Nasal cavity respiratory epithelium epithelial cell of viscerocranial mucosa (primary cell): ENCODE measurements at places on chromosomes 5 and 9. TPM values are rescaled to one million over a fixed set of nuclear protein-coding genes. Genes with fewer than 3 reads are reported as not detected.

The ORM2 gene
- total RNA-seq: not detected in 2 replicates

The NME5 gene
- total RNA-seq: under 0.01 and 1.9 TPM in 2 replicates

The ASS1 gene
- total RNA-seq: 276 and 460 TPM in 2 replicates

The OSMR gene
- 84.1 and 161 TPM in 2 replicates for total RNA-seq

The RNF183 gene
- total RNA-seq: 0.50 TPM in 1 of 2 replicates, not detected in the other

The TPRN gene
- total RNA-seq: 3.6 and 4.8 TPM in 2 replicates

The GPR150 gene
- under 0.01 and 0.21 TPM in 2 replicates for total RNA-seq

The CDH6 gene
- total RNA-seq: under 0.01 and 0.14 TPM in 2 replicates

The TEK gene
- under 0.01 TPM in 2 replicates for total RNA-seq

The PAEP gene
- not detected in 2 replicates for total RNA-seq

The MOCS2 gene
- total RNA-seq: 17.8 and 29.4 TPM in 2 replicates

The SHISAL2B gene
- not detected in 2 replicates for total RNA-seq

The SPATA31D4 gene
- total RNA-seq: not detected in 2 replicates

The CSF1R gene
- total RNA-seq: under 0.01 and 0.50 TPM in 2 replicates

The CRB2 gene
- under 0.01 TPM in 1 of 2 replicates, not detected in the other for total RNA-seq

The UGT3A1 gene
- not detected in 2 replicates for total RNA-seq

The PRR16 gene
- total RNA-seq: 0.34 and 0.36 TPM in 2 replicates

The OLFML2A gene
- total RNA-seq: 3.1 and 128 TPM in 2 replicates

The NXNL2 gene
- total RNA-seq: under 0.01 and 0.07 TPM in 2 replicates

The ZNF782 gene
- total RNA-seq: 2.4 and 4.4 TPM in 2 replicates

The RANBP3L gene
- not detected in 2 replicates for total RNA-seq

The PCDHGA3 gene
- total RNA-seq: under 0.01 and 0.36 TPM in 2 replicates

The TYRP1 gene
- total RNA-seq: not detected in 2 replicates

The CDX1 gene
- not detected in 2 replicates for total RNA-seq

The HMGXB3 gene
- 33.5 and 67.8 TPM in 2 replicates for total RNA-seq

The CCDC180 gene
- total RNA-seq: under 0.01 TPM in 2 replicates

The JAKMIP2 gene
- not detected in 2 replicates for total RNA-seq

The ENTREP1 gene
- 0.68 and 1.4 TPM in 2 replicates for total RNA-seq

The ACTL7A gene
- total RNA-seq: not detected in 2 replicates

The TGFBI gene
- 201 and 721 TPM in 2 replicates for total RNA-seq

The URM1 gene
- total RNA-seq: 19.5 and 28.9 TPM in 2 replicates

The SH3TC2 gene
- total RNA-seq: 5.1 and 6.0 TPM in 2 replicates

The SLC45A2 gene
- total RNA-seq: 0.14 TPM in 1 of 2 replicates, not detected in the other

The PCDHGA2 gene
- 0.34 and 1.00 TPM in 2 replicates for total RNA-seq

The DDX4 gene
- total RNA-seq: under 0.01 TPM in 1 of 2 replicates, not detected in the other

The SLC4A9 gene
- total RNA-seq: 0.07 and 0.34 TPM in 2 replicates

The MEIKIN gene
- not detected in 2 replicates for total RNA-seq

The FAM120AOS gene
- 47.3 and 55.7 TPM in 2 replicates for total RNA-seq

The CYLC2 gene
- not detected in 2 replicates for total RNA-seq

The FBP2 gene
- total RNA-seq: not detected in 2 replicates

The CHSY3 gene
- total RNA-seq: under 0.01 and 0.21 TPM in 2 replicates

The MYOZ3 gene
- 0.21 TPM in 1 of 2 replicates, not detected in the other for total RNA-seq
